ENCODE measurements at places on chromosomes 16 and 17.

- DNase-seq: no peak
Observed at GRCh38 chr16:69003500-69003899, 102.0 kb upstream of the HAS3 start.

GRCh38 chr16:88424587-88425235, 28.4 kb upstream of the ZFPM1 start:
- DNase-seq: peak; percentile 74

GRCh38 chr17:1960545-1960912, 64.6 kb downstream of the RTN4RL1 start:
- no peak for DNase-seq

- no peak for DNase-seq
Observed at GRCh38 chr17:76644995-76645394, 1.4 kb upstream of the ST6GALNAC1 start.

DNA sequence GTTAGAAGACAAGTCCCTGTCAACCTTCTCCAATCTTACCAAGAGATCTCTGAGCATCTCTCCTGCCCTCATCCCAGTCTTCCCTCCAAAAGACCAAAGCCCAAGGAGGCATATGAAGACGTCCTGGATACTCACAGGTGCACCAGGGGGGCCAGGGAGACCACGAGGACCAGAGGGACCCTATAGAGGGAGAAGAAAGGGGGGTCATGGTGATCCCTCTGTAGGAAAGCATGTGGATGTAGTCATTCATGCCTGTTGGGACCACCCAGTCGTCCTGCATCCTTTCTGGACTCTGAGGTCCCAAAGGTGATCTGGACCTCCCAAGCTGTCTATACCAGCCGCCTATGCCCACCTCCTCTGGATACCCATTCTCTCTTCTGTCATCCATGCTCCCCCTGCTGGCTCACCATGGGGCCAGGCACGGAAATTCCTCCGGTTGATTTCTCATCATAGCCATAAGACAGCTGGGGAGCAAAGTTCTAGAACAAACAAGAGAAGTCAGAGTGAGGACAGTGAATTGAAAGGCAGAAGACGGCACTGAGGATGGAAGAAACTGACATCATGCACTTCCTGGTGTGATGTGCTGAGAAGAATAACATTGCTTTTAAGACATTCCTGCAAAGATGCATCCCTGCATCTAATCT, 3.3 kb downstream of the COL1A1 start:
- no peak for DNase-seq

- no peak for DNase-seq
Observed at GRCh38 chr17:66667090-66667489, 167.8 kb upstream of the CACNG5 start.

DNA sequence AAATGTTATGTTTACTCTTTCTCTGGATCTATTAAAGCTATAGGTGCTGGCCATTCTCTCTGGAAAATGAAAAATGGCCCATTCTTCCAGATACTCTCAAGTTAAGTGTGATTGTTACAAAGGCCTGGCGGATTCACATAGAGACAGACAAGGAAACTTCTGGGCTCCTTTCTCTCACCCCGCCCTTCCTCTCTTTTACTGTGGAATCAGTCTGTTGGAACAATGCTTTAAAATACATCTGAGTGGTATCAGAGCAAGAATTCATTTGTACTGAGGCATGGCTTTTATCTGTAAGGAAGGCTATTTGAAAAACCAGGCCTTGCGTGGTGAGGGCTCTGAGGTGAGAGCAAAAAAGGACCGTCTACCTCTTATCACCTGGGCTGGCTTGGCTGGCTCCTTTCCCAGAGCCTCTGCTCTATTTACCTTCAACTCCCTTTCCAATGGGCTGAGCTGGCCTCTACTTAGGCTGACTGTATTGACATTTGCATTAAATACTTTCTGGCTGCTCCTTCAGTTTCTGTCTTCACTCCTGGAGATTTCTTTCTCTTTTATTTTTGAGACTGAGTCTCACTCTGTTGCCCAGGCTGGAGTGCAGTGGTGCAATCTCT, 274.0 kb downstream of the PHKB start:
- no peak for DNase-seq

- DNase-seq: no peak
Observed at GRCh38 chr16:77386831-77387814, 47.7 kb downstream of the ADAMTS18 start.

- peak; percentile 80 for DNase-seq
Observed at GRCh38 chr17:6084311-6085161, 14.4 kb downstream of the WSCD1 start.

- DNase-seq: no peak
Observed at GRCh38 chr17:77385750-77386501, 245.2 kb downstream of the SEC14L1 start.

DNA sequence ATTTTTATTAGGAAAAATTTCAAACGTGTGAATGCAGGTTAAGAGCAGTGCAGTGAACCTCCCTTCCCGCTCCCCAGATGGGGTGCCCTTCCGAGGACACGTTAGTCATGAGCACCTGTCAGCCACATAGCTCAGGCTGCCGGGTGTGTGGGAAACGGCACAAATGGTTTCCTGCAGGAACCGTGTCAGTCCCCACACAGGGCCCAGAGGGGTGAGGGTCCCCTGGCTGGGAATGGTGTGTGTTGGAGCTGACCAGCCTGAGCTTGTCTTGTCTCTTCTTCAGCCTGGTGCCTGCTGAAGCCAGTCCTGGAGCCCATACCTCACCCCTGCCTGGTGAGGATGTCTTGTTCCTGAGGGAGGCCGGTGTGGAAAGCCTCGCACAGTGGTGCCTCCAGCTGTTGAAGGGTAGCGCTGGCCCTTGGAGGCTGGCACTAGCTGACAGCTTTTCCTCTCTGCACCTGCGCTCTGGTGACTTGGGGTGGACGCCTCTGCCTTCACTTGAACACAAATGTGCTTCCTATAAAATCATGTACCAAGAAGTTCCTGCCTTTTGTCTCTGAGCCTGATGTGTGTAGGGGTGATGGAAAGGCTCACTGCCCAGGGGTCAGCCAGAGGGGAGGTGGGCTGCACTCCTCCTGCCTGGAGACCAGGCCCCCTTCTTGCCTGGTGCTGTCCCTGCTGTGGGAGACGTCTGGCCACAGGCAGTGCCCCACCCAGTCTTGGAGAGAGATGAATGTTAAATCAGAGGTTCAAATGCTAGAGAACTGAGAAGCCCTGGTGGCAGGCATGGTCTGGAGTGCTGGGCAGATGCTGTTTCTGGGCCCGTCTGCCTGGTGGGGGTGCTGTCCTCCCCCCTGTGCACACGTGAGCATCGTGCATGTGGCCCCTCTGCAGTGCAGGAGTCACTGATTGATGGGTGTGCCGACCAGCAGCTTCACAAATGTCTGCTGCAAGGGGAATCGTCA, 102.6 kb upstream of the ZNF750 start:
- no peak for DNase-seq

GRCh38 chr16:65222049-65222448, 100.2 kb upstream of the CDH11 start:
- no peak for DNase-seq

DNA sequence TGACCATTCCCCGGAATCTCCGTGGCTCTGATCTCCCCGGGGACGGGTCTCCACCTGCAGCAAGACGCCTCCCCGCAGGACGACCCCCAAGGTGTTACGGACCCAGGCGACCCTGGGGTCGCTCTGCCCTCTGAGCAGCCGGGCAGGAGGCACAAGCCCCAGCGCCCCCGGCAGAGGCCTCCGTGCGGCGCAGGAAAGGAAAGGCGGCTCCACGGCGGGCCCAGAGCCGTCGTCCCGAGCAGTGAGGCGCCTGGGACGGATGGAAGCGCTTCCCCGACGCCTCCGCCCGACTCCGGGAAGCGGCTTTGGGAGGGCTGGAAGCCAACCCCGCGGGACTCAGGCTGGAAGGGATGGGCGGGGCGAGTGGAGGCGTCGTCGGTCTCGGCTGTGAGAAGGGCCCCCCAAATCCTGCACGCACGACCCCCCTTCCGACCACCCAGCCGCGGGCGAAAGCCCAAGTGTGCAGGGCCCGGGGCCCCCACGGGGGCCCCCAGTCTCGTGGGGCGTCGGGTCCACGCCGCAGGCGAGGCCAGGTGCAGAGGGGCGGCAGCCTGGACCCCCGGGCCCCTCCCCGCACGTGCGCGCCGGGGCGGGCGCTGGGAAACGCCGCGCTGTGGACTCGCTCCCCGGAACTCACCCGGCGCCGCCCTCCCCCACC, 32.7 kb upstream of the RPH3AL start:
- DNase-seq: peak; percentile 83

GRCh38 chr16:15607700-15608396, 35.1 kb downstream of the MARF1 start:
- DNase-seq: no peak

- DNase-seq: no peak
Observed at GRCh38 chr16:2386990-2387389, 42.3 kb upstream of the CCNF start.

DNA sequence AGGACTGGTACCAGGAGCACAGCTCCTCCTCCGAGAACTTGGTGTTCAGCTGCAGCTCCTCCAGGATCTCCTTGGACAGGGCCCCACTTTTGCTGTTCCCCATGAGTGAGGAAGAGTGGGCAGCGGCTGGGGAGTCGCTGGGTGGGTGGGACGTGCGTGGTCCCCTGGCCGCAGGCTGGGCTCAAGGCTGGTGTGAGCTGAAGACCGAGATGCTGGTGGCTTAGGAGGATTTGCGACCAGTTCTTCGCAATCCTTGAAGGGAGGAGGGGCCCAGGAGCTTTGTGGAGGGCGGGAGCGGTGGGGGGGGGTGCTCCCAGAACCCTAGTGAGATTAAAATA, at the start of gene RCVRN:
RCVRN (minus strand) TSS at position 194 of the 338 bp plus-strand sequence; CDS start at position 103, 91 bp downstream.
- DNase-seq: no peak

All from left hindlimb (tissue), 1 donor.